ENCODE measurements at places on chromosomes 6 and 20. TPM values are rescaled to one million over a fixed set of nuclear protein-coding genes. Genes with fewer than 3 reads are reported as not detected.

DNA sequence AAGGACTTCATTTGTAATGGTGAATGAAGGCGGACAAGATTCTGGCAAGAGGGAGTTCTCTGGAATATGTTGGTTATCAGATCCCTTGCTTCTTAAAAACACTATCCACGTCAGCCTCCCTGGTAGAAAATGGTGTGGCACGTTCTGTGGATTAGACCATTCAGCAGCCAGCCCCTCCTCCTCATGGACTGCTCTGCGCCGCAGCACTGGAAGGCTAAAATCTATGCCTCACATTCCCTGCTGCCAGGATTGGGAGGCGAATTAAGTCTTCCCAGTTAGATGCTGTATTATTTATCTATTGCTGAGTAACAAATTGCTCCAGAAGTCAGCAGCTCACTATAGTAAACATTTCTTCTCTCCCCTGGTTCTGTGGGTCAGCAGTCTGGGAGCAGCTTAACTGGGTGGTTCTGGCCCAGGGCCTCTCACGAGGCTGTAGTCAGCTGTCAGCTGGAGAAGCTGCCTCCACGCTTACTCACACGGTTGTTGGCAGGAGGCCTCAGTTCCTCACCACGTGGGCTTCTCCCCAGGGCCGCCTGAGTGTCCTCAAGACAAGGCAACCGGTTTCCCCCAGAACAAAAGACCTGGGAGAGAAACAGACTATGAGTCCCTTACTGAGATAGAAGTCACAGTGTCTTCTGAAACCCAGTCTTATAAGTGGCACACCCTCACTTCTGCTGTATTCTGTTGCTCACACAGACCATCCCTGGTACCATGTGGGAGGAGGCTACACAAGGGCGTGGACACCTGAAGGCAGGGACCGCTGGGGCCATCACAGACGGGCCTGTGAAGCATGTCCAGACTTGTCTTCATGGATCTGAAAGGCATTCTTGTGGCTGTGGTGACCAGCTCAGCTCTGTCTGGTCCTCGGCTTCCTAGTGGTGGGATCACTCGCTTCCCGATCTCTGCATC lies 101.0 kb downstream of the NRN1 start:
- DNase-seq, result no peak

HTR1E gene
- not detected for total RNA-seq

DNA sequence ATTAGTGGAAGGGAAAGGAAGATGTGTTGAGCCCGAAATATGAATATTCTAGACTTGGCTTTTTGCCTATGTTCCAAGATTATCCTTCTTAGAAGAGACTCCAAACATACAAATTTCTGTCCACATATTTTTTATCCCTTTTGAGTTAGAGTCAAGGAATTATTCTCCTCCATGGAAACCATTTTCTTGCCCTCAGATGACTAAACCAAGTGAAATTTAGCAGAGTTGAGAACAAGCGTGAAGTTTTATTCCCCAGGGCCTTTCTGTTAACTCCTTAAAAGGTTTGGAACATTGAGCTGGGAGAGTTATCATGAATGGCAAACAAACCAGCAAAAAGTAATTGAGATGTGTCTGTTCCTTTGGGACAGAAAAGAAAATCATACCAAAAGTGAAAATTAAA lies 286.1 kb upstream of the PLCB4 start:
- no peak for DNase-seq

TPD52L1 gene
- total RNA-seq, result not detected

AMD1 gene
- 49.3 TPM for total RNA-seq

DNA sequence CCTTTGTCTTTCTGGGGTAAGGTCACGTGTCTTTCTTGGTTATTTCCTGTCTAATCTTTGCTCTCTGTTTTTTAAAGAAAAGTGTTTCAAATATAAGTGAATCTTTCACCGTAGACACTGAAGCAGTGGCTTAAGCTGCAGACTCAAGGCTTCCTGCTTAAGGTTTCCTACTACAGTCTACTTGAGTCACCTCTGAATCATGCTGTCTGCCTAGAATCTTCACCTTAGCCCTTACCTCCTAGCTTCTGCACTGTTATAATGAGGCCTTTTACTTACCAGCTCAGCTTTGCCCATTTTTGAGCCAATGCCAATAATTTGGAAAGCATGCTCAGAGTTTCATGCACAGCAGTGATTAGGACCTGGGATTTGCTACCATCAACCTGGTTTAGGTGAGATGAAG lies 30.6 kb downstream of the ADGRF4 start:
- no peak for DNase-seq

DNA sequence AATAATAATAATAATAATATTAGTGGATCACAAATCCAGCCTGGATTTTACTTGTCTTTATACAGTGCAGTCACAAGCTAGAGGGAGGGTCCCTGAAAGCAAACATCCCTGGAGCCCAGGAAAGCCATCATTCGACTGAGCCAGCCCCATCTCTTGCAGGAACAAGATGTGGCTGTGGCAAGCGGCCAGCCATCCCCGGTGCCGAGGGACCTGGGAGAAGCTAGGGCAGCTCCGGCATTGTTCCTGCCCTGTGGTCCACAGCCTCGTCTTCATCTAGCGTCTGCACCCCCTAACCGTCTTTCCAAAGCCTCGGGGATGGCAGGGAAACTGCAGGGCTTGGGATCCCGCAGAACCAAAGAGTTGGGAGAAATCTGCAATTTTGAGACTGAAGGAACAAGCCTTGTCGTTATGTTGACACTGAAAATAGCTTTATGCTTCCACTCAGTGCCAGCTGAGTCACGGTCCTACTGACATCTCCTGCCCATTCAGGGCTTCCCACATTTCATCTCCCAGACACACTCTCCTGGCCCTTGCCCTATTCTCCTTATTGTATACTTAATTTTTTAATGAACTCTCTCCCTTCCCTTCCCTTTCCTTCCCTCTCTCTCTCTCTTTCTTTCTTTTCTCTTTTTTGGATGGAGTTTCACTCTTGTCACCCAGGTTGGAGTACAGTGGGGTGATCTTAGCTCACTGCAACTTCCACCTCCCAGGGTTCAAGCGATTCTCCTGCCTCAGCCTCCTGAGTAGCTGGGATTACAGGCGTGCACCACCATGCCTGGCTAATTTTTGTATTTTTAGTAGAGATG lies 62.5 kb upstream of the ZNFX1 start:
- no peak for DNase-seq

- DNase-seq, result no peak
These were observed 8.4 kb downstream of the BPIFB2 start for GRCh38 chr20:33015700-33016580.

DNA sequence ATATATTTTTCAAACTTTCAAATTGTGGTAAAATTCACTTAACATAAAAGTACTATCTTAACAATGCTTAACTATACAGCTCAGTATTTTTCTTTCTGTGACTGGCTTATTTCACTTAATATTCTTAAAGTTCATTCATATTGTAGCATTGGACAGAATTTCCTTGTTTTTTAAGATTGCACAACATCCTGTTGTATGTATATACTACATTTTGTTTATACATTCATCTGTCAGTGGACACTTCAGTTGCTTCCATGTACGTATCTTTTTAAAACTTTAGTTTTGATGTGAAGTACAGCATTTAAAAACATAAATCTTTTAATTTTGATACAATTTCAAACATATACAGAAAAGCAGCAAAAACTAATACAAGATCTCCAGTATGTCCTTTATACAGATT lies 220.7 kb downstream of the ZFAND3 start:
- no peak for DNase-seq

- DNase-seq, result peak; percentile 61
These were observed 174.1 kb downstream of the DOK5 start for GRCh38 chr20:54649511-54649962.

All from B cell (primary cell).